ENCODE measurements at places on chromosomes 7 and 10. TPM values are rescaled to one million over a fixed set of nuclear protein-coding genes. Genes with fewer than 3 reads are reported as not detected.

Gene RRP12
- total RNA-seq, result 5.9 TPM

Gene CUBN
- 19.9 TPM for total RNA-seq

Gene ENO4
- total RNA-seq, result not detected

Gene FOXP2
- 4.0 TPM for total RNA-seq

Gene CPXM2
- total RNA-seq, result not detected

Gene VPS26A
- 36.4 TPM for total RNA-seq

Gene PRSS2
- not detected for total RNA-seq

Gene PTEN
- 92.7 TPM for total RNA-seq

Gene MRPS33
- total RNA-seq, result 26.6 TPM

Gene GNAT3
- total RNA-seq, result not detected

Gene H2BK1
- not detected for total RNA-seq

Gene R3HCC1L
- 9.5 TPM for total RNA-seq

Gene TMEM243
- 7.9 TPM for total RNA-seq
